ENCODE measurements at places on chromosomes 12 and 14.

GRCh38 chr12:7695566-7696197, at the start of gene GDF3:
Gene GDF3 (minus strand): TSS chr12:7695775. CDS start chr12:7695728, 47 bp downstream.
- DNase-seq: no peak

- DNase-seq: no peak
These were observed 24.5 kb downstream of the PPFIBP1 start for GRCh38 chr12:27548301-27549199.

GRCh38 chr12:49979791-49980190, 7.0 kb downstream of the AQP6 start:
- DNase-seq: no peak

DNA sequence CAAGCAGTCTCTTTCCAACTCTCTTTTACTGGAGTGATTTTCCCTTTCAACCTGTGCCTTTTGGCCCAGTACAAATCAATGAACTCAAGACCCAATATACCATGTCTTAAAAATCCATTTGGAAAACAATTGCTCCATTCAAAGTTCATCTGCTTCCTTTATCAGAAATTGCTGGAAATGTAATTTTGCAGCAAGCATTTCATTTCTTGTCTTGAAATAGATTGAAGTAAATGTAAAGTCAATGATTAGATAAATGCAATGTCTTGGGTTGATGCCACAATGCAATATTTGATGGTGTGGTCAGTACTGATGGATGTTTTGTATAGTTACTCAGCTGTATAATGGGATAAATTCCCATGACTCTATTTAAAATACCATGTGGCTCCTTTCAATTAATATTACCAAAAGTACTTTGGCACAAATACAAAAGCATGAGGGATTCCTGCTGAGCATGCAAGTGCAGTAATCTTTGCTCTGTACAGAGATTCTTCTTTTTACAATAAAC, 707.7 kb upstream of the NOVA1 start:
- DNase-seq: no peak

GRCh38 chr14:89332031-89332430, 85.0 kb downstream of the FOXN3 start:
- no peak for DNase-seq

GRCh38 chr12:51813931-51814310, 34.6 kb downstream of the FIGNL2 start:
- no peak for DNase-seq

DNA sequence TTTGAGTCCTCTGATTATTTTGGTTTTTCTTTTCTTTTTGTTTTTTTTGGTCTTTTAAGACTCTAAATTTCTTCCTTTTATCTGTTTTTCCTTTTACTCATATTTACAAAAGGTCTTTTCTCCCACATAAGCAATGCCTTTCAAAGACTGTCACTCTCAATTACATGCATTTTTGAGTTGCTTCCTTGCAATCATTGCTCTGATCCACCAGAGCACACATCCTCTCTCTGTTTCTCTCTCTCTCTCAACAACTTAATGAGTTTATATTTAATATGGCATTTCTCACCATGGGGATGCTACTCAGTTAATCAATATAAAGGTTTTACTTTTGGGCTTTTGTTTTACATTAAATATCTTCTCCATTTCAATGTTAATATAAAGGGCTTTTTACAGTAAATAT, 62.7 kb upstream of the OR10AD1 start:
- DNase-seq: no peak

DNA sequence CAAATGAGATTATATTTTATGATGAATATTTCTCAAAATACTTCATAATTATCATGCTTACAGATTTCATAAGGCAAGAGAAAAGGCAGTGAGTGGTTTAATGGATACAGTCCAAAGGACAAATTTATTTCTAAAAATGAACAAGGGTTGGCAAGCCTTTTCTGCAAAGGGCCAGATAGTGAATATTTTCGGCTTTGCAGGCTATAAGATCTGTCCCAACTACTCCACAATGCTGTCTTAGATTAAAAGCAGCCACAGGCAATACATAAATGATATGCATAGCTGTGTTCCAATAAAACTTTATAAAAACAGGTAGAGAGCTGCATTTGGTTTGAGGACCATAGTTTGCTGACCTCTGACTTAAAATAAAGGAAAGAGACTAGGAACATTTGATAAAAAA, 42.9 kb upstream of the STK38L start:
- no peak for DNase-seq

DNA sequence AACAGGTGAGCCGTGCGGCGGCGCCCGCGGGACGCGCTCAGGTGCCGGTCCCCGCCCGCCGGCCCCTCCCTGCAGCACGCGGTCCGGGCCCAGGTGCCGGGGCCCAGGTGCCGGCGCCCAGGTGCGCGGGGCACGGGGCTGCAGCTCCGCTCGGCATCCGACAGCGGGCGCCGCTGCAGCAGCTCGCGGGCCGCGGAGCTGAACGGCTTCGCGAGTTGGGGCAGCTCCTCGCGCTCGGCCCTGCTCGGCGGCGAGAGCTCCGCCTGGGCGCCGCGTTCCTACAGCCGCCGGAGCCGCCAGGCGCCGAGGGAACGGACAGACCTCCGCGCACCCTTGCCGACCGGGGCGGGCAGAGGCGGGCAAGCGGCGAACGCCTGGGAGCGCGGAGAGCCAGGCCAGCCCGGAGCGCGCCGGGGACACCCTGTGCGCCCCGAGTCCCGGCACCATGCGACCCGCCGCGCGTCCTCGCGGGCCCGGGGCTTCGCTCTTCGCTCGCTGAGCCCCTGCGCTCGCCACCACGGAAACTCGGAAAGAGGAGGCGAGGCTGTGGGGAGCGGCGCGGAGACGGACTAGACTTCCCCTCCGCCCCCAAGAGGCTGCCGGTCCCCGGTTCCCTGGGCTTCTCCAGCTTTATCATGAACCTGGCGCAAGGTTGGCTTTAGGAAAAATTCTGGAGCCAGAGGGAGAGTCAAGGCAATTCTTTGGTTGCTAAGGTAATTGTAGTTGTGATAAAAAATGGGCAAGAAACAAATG, at the start of gene RGS6:
TSS of gene RGS6 (plus strand) at position 201 of the 753 bp plus-strand sequence.
- peak; percentile 22 for DNase-seq

DNA sequence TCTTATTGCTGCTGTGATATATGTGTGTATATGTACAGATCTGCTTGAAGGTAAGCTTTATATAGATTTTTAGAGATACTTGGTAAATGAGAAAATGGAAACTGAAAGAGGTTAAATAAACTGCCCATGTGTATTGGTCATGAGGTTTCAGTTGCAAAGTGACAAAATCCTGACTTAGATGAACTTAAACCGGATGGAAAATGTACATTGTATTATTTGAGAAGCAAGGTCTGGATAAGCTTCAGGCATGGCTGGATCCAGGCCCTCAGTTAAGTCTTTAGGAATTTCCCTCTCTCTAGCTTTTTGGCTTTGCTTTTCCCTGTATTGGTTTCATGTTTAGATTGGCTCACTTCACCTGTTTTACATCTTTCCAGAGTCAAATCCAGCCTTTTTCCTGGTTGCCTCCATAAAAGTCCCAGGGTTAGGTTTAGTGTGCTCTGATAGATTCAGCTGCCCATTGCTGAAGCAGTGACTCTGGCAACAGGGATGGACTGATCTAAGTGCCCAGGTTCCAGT, 21.0 kb upstream of the MAP1LC3B2 start:
- DNase-seq: no peak

- no peak for DNase-seq
These were observed 17.1 kb downstream of the TRMT5 start for GRCh38 chr14:60963761-60964160.

- no peak for DNase-seq
These were observed 2.8 kb downstream of the KRT83 start for GRCh38 chr12:52318241-52318990.

- peak; percentile 9 for DNase-seq
These were observed 82.8 kb downstream of the BORCS5 start for GRCh38 chr12:12439636-12440035.

DNA sequence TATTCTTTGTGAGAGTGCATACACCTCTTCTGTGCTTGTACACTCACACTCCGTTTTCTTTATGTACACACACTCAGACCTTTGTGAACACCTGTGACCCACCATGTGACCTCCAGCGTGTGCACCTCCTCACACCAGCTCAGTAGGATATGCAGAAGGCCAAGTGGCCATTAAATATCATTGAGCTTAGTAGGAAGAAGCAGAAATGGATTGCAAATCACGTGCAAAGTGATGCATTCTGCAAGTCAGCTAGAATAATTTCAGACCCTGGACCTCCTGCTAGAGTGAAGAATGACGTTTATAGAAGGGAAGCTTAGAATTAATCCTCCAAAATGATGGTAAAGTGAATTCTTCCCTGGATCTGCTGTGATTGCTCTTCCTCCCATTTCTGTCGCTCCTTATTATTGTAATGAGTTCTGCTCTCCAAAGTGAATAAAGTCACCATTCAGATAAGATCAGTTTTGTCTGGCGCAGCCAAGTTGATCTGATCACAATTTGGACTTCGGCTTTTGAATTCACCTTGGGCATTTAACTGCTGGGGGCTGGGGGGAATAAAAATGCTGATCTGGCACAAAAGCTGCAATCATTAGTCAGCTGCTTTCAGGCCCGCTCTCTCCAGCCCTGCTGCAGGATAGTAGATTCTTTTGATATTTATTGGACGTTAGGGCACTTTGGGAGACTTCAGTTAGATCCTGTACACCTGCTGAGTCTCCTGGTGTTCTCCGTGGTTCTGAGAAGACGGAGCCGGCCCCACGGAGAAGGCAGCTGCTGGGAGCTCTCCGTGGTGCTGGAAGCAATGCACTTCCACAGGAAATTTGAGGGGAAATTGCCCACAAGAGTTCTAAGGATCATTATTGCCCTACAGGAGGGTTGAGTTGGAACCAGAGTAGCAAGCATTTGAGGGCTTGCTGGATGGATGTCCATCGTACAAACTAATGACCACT, 12.4 kb upstream of the NRXN3 start:
- DNase-seq: no peak

- DNase-seq: no peak
These were observed 74.9 kb downstream of the TBK1 start for GRCh38 chr12:64526859-64527258.

DNA sequence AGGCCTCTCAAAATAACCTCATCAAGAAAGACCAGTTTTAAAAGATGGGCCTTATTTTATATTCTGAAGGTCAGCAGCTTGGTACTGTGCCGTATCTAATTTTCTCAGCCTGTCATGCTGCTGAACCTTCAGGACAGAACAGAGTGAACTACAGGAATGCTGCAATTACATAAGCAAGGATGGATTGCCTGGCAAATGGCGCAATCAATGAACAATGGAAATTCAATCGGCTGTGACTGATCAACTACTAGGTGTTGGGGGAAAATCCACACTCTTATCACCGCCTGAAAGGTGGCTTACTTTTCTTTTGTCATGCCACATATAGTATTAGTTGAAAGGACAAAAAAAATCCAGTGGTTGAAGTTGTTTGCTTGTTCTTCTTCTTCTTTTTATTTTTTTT, 8.5 kb downstream of the ACSS3 start:
- no peak for DNase-seq

- DNase-seq: no peak
These were observed 610.0 kb upstream of the LMO3 start for GRCh38 chr12:17215759-17216570.

GRCh38 chr12:87931812-87932211, 97.4 kb downstream of the C12orf50 start:
- DNase-seq: no peak

DNA sequence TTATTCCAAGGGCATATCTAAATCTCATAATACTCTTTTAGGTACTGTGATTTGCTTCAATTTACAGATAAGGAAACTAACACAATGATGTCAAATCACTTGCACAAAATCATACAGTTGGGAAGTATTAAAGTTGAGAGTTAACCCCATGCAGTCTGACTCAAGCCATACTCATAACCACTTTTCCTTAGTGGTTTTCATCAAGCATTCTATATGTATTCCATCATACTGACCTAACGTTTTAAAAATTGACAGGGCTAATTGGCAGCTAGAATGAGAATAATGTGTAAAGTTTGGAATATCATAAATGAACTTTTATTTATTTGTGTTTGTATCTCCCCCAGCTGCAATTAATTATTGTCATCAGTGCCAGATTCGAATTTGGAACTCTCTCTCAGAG, 20.9 kb downstream of the PUS7L start:
- DNase-seq: no peak

GRCh38 chr12:122064025-122064777, 14.4 kb upstream of the MLXIP start:
- peak; percentile 27 for DNase-seq

DNA sequence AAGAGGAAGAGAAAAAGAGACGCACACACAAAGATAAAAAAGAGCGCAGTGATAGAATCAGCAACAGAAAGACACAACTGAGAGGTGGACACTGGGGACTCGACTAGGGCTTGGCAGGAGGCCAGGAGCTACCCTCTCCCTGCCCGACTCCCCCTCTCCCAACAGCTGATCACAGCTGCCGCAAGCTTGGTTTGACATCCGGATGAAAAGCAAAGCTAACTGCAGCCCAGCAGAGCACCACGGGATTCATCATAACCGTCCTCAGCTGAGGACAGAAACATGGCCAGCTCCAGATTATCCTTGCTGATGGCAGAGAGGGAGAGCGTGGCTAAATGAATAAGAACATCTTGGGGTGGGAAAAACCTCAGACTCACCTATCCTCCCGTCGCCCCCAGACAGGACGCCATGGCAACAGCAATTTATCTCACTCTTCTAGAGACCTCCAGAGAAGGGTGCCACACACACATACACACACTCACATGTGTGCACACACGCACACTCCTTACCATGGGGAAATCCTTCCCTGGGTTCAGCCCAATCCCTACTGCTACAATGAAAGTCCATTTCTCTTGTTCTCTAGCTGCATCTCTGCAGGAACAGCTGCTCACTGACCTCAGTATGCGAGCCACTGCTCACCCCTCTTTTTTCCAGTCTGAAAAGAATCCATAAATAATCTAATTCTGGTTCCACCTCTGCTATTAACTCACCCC, 135.3 kb downstream of the NTF3 start:
- no peak for DNase-seq

- DNase-seq: no peak
These were observed 50.5 kb downstream of the R3HDM2 start for GRCh38 chr12:57380300-57380699.

DNA sequence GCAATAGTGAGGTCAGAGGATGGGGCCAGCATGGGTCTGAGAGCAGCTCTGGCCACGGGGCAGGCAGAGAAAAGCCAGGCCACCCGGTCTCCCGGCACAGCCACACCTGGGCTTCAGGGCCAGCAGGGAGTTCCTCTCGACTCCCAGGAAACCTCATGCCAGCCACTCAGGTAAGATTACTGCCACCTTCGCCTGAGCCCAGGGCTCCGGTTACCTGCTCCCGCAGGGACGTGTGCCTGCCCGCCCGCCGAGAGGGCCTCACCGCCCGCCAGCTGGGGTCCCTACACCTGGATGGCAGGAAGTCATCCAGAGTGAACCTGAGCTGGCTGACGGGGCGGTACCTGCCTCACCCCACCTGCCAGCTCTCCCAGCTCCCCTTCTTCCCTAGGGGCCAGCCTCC, 7.3 kb downstream of the JAG2 start:
- no peak for DNase-seq

- DNase-seq: no peak
These were observed 168.5 kb downstream of the CAPZA3 start for GRCh38 chr12:18906395-18906794.

DNA sequence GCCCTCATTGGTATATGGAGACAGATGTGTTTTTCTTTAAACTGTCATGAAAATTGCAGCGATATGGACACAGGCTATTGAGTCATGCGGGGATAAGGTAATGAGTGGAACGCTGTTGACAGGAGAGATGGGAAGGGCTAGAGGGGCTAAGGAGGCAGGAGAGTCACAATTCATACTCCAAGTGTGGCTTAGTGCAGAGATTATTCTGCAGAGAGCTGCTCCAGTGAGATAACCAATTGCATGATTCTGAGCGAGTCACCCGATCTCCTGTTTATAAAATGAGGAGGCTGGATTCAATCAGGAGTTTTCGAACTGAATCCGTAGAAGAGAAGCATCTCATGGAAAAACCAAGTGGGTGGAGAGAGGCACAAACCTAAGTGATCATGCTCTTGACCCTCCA, 106.4 kb upstream of the PLEKHG7 start:
- DNase-seq: no peak

Measured in stimulated activated CD4-positive, alpha-beta T cell treated with anti-CD3 and anti-CD28 coated beads, Interleukin-4, amount 100 ng/mL, for 4 hours (primary cell).